ENCODE measurements at places on chromosomes 7 and 10.
A peak's percentile ranks its signal among the peaks of the same experiment; 100 is the strongest.

DNA sequence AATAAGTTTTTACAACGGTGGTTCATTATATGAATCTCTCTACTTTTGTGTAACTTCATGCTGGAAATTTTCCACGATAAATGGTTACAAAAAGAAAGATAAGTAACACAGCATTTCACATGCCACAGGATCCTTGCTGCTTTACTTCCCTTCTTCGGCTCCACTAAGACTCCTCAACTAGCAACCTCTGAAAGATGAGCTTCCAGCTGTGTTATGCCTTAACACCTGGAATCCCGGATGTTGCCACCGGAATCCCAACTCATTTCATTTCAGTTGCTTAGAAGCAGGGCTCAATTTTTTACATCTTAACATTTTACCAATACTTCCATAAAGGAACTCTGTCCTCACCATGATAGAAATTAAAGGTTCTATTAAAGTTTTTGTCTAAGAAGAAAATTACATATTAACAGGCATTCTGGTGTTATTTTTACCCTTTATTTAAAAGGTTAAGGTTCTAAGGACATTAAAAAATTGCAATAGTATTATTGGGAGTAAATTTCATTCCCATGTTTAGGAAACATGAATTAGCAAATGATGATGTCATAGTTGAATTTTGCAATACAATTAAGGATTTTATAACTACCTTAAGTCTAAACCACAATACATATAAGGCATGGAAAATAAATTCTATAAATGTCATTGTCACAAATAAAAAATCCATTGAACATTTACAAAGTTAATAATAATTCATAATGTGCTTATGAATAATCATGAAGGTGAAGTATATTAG, 57.1 kb upstream of the IL6 start:
- DNase-seq: no peak

- DNase-seq: peak; percentile 45
These were observed 628 bp downstream of the PARP12 start for GRCh38 chr7:140062118-140062527.

DNA sequence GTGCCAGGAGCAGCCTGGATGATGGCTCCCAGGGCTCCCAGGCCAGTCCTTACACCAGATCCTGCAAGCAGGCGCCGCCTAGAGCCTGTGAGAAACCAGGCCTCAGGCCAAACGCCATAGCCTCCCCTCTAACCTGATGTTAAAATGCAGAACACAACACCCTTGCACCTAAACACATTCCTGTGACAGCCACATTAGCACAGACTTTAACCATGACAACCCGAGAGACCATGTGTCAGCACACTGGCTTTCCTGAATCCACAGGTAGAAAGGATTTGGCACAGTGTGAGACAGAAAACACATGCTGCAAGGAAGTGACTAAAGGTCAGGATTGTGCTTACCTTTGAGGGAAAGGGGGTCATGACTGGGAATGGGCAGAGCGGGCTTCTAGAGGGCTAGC, 59.9 kb downstream of the SGMS1 start:
- DNase-seq: no peak

GRCh38 chr7:3082831-3083230, 39.2 kb upstream of the CARD11 start:
- no peak for DNase-seq

- no peak for DNase-seq
These were observed 432.2 kb upstream of the GHITM start for GRCh38 chr10:83706952-83707582.

DNA sequence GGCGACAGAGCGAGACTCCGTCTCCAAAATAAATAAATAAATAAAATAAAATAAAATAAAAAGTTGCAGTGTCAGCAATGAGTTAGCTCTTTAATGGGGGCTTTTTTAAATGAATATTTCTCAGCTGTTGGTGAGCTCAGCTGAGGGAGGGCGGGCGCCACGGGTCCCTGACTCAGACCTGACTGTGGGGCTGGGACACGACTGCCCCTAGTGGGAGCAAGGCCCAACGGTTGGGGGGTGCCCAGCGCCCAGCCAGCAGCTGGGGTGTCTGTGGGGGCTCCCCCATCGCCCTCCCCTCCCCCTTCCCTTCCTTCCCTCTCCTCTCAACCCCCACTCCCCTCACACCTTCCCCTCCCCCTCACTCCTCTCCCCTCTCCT, 46.6 kb downstream of the PWWP2B start:
- DNase-seq: peak; percentile 56
